MV-4-11 (cell line): ENCODE measurements at places on chromosomes 2 and 18.

- peak; percentile 88 for DNase-seq
Observed at GRCh38 chr2:61536572-61537276, 1.4 kb downstream of the XPO1 start.

GRCh38 chr2:151670346-151670745 lies 63.9 kb downstream of the NEB start:
- DNase-seq: no peak

GRCh38 chr2:107174171-107174570 lies 288.2 kb upstream of the ST6GAL2 start:
- no peak for DNase-seq

GRCh38 chr2:187266147-187266546 lies 181.9 kb downstream of the CALCRL start:
- no peak for DNase-seq

DNA sequence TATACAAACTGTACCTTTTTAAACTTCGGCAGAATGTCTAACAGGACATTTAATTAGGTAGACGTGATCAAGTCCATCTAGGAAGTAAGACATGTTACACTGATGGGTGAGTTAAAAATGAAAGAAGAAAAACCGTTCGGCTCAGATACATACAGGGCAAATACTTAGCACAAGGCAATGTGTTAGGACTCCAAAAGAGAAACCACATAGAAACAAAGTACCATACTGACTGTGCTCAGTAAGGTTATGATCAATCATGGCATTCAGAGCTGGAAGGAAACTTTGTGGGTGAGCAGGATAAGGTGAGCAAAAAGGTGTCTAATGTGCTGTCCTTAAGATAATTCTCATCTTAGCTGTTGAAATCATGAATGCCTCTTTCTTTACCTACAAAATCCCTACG lies 211.9 kb downstream of the STK39 start:
- no peak for DNase-seq

- peak; percentile 41 for DNase-seq
Observed at GRCh38 chr18:31977270-31977872, 34.4 kb upstream of the TRAPPC8 start.

GRCh38 chr2:227877421-227878310 lies 6.2 kb downstream of the DAW1 start:
- DNase-seq: no peak

- peak; percentile 98 for DNase-seq
Observed at GRCh38 chr2:195535911-195536522, 121.0 kb upstream of the SLC39A10 start.

DNA sequence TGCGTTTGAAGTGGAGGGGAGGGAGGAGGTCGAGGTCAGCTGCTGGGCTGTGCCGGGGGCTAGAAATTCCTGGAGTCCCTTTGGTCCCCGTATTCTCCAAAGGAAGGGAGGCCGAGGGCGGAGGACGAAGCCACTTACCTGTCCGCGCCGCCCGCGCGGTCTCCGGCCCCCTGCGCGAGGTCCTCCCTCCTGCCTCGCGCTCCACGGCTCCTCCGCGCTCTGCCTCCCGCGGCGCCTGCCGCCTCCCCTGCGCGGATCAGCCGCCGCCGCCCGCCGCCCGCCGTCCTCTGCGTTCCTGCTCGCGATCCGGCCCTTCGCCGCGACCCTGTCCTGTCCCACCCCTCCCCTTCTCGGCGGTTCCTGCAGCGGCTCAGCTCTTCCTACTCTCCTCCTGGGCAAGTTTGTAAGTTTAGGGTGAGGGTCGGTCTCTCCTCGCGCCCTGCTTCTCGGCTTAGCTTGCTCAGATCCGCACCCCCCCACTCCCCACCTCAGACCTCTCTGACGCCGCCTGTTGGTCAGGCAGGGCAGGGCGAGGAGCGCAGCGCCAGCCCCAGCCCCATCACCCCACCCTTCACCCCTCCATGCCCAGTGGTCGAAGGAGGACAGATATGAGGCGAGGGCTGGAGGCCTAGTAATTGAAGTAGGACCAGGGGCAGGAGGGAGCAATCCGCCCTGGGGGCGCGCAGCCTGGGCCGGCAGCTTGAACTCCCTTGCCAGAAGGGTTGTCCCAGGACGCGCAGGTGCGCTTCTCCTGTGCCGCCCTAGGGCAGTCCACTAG lies 9.7 kb upstream of the SKOR2 start:
- DNase-seq: no peak

- no peak for DNase-seq
Observed at GRCh38 chr2:97907369-97908100, 88.2 kb downstream of the TMEM131 start.

GRCh38 chr2:234708091-234708683 lies 211.3 kb upstream of the ARL4C start:
- DNase-seq: no peak

GRCh38 chr2:191824398-191824797 lies 22.5 kb downstream of the CAVIN2 start:
- no peak for DNase-seq

- no peak for DNase-seq
Observed at GRCh38 chr18:427005-427404, 73.5 kb downstream of the COLEC12 start.

DNA sequence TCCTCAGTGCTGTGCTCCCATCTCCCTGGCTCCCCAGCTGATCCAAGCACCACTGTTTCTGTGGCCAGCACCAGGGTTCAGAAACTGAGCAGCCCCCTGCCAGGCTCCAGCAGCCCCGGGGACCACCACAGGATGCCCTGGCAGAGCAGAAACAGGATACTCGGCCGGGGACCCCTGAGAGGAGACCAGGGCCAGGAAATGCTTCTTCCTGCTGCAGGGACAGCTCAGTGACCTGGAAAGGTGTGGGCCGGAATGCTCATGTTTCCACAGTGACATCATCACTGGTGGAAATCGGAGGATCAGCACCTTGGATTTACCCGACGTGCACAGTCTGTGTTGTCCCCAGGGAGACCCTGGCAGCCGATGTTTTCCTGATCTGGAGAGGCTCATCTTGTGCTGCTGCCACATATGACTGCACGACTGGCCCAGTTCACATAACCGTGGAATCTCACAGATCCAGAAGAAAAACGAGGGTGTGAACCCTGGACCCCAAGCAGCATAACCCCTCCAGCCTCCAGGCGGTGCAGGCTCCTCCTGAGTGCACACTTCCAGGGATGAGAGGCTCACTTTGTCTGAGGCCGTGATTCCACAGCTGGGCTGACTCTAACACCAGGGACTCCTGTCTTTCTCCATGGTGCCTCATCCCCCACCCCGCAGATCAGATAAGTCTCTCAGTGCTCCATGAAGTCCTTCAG lies 58.0 kb downstream of the DDX1 start:
- DNase-seq: no peak

DNA sequence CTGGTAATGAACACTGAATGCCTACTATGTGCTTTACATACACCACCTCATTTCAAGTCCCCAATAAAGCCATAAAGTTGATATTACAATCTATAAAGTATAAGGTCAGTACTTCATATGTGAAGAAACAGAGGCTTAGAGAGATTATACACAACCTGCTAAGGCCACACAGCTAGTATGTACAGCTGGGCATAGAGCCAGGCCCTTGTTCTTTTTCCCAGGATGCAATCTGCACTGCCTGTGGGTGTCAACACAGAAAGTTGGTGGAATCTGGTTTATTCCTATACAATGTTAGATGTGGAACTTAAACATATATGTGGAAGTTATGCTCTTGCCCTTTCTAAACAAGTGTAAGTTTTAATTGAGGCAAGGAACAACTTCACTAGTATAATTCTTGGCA lies 32.8 kb downstream of the INSIG2 start:
- no peak for DNase-seq

DNA sequence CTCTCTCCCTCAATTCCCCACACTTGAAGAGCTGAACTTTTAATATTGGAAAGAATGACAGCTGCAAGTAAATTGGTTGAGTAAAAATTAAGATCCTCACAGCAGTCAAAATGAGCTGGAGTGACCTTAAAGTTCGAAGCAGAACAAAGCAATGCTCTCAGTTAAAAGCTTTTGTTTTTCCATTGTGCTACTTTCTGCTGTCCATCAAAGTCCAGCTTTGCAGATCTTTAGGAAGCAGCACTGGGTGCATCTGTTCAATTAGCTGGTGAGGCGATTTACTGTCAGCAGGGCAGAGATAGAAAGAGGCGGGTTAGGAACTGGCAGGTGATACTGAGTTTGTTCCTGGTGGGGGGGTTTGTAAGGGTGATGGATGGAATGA lies 834.8 kb downstream of the CPS1 start:
- DNase-seq: no peak

DNA sequence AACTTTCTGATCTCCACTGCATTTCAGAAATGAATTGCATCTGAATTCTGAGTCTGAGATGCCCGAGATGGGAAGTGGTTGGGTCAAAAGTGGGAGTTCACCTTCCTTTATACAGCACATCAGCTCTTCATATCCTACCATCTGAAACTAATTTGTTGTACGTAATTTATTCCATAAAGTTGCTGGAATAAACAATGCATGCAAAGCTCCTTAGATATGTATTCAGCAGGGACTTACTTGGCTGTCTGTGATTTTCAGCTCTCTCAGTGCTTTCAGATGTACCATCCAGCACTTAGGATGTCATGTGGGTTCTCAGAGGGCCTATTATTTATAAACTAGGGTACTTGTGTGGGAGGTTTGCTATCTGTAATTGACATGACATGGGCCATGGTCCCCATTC lies 46.9 kb upstream of the EFEMP1 start:
- no peak for DNase-seq

- DNase-seq: peak; percentile 53
Observed at GRCh38 chr2:48519593-48519992, 10.4 kb upstream of the STON1 start.
